ENCODE measurements at places on chromosomes 2 and 18.

DNA sequence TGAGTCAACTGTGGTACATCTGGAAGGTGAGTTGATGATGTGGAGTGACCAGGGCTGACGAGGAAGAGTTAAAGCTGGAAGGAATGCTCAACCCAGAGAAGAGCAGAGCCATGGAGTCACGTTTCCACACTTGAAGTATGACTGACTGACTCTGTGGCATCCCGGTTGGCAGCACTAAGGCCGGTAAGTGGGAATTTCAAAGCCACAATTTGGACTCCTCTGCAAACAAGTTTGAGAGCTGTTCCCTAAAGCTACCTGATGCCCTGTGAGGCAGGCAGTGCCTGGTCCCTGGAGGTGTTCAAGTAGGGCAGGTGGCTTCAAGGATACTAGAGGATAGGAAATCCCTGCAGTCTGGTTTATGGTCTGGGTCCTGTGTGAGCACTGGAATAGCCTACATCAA is 69.3 kb upstream of the ITGB6 start:
- DNase-seq, result no peak

- no peak for DNase-seq
Observed at GRCh38 chr2:2655453-2656114, 324.5 kb upstream of the MYT1L start.

DNA sequence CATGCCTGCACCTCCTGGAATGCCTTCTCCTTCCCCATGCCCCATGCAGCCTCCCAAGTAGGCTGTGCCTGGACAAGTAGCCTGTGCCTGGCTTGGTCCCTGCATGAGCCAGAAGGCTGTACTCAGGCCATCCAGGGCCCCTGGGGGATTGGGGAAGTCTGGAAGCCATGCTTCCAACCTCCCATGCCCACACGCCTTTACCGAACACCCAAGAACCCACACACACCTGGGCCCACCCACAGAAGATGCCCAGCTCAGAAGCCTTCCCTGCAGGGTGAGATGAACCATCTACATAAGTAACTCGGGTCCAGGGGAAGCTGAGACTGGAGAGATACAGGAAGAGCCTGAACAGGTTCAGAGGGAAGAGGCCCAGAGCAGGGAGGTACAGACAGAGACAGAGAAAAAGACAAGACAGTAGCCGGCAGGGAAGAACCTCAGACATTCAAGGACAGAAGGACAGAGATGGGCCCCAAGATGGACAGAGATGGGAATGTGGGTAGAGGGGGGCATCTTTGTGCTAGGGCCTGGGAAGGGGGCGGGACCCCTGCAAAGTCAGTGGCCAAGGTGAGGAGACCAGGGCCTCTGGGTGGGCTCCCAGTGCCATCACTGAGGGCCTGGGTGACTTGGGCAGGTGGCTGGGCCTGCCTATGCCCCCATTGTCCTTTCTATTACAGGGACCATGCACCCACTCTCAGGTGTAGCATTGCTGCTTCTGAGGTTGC is 4.3 kb downstream of the BIN1 start:
- DNase-seq, result no peak

- no peak for DNase-seq
Observed at GRCh38 chr18:45652303-45653080, 37.2 kb downstream of the SLC14A2 start.

DNA sequence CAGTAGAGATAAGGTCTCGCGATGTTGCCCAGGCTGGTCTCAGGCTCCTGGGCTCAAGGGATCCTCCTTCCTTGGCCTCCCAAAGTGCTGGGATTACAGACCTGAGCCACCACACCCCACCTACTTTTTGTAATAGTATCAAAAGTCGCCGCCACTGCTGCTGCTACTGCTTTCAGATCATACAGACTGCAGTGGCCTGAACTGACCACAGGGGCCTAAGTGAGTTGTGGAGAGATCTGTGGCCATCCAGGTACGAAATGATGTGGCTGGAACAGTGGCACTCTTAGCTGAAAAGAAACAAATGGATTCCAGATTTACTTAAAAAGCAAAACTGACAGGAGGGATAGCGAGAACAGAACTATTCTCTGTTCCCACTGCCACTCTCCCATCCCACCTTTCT is 32.9 kb upstream of the POMC start:
- DNase-seq, result no peak

DNA sequence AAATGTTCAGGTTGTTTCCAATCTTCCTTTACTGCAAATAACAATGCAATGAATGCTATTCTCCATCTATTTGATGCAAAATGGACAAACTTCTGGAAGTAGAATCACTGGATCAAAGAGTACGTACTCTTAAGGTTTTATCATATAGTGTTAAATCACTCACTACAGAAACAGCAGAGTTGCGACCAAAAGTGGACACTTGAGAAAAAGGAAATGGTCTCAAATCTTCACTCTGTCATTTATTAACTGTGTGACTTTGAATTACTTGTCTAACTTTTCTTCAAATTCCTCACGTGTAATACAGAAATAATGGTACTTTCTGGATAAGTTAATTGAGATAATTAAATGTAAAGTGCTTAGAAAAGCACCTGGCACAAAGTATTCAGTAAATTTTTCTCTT is 78.1 kb downstream of the CERKL start:
- DNase-seq, result no peak

- DNase-seq, result no peak
Observed at GRCh38 chr2:170656669-170657068, 58.5 kb upstream of the SP5 start.

DNA sequence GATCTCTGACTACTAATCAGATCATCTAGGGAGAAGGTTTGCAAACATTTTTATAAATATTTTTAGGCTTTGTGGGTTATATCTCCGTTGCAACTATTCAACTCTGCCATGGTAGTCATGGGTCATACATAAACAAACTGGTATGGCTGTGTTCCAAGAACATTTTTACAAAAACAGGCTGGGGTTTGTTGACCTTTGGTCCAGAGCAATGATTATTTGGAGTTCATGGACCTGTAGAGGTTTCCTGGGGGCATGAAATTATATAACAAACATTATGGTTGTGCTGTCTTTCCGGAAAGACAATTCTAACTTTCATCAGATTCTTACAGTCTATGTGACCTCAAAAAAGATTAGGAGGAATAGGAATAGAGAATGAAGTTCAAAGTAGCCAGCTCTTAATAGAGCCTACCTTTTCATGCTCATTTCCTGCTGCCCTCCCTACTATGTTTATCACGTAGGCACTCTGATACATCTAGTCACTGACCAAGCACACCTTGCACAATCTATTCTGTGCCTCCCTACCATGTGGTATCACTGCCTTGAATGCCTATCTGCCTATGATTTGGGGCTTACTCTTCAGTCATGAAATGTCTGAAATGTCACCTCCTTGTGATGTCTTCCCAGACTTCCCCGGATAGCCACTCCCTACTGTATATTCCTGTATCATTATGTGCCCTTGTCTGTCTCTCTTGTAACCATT is 102.4 kb upstream of the SCN1A start:
- DNase-seq, result no peak

- DNase-seq, result no peak
Observed at GRCh38 chr2:226153553-226153952, 646.1 kb downstream of the IRS1 start.

DNA sequence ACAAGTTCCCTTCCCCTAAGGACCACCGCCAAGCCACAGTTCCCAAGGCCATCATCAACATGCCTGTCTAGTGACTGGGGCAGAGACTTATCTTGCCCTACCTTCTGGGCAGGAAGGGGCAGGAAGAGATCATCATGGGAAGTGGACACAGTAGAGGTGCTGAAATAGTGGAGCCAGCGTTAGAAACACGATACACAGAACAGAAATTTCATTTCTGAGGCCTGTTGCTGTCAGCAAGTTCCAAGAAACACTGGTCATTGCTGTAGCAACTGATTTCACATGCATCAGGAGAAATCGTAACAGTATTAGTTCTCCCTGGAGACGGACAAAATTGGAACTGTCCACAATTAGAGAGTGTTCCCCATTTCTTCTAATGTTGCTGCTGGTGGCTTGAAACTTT is 83.0 kb downstream of the COLEC12 start:
- DNase-seq, result no peak

DNA sequence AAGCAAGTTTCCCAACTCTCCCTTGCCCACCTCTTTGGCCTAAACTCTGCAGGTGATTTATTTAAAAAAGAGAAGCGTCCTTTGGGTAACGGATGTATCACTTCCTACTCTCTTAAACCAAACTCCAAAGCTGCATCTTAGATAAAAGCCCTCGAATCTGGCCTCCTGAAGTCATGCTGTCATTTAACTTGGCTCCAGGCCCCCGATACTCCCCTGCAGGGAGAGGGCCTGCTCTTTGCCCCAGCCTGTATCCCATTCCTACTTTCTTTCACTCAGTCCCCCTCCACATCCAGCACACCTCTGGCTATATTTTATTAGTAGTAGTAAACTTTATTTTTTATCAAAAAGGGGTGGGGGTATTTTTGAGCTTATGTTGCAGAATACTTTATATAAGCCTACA is 19.0 kb downstream of the TEKT4 start:
- no peak for DNase-seq

GRCh38 chr2:29281916-29282247 is 166.7 kb downstream of the CLIP4 start:
- DNase-seq, result no peak

GRCh38 chr2:218322768-218323525 is 30.6 kb upstream of the TMBIM1 start:
- DNase-seq, result peak; percentile 20

DNA sequence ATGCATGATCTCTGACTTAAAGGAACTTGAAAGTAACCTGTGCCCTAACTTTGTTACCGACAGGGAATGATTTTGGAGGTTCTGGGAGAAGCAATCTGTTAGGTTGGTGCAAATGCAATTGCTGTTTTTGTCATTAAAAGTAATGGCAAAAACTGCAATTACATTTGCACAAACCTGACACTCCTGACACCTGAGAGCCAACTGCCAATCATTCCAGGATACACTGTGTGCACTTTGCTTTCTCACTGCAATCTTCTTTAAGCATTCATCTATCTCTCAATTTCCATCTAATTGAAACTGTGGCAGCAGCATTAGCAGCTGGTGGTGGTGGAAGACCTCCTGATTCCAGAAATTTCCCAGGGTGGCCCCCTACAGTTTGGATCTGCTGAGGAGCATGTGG is 87.6 kb upstream of the CYP1B1 start:
- DNase-seq, result no peak

DNA sequence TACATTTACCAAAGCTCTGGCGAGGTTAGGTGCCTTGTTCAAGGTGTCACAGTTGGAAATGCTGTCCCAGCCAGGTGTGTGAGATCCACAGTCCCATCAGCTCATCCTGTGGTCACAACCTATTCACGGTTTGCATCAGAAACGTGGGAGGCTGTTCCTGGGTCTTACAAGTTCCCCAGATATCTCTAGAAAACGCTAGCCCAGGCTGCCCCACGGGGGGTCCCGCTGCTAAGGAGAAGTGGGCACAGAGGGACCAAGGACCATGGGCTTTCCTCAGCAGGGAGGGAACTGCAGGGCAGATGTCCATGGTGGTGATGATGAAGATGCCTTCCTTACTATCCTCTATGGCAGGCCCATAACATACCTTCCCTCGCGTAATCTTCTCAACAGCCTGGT is 649 bp downstream of the FECH start:
- no peak for DNase-seq

GRCh38 chr2:157055660-157056199 is 201.8 kb upstream of the GALNT5 start:
- DNase-seq, result no peak

GRCh38 chr2:100242891-100243619 is 79.2 kb downstream of the LONRF2 start:
- no peak for DNase-seq

GRCh38 chr18:58512648-58513588 is 116.0 kb downstream of the ALPK2 start:
- no peak for DNase-seq

DNA sequence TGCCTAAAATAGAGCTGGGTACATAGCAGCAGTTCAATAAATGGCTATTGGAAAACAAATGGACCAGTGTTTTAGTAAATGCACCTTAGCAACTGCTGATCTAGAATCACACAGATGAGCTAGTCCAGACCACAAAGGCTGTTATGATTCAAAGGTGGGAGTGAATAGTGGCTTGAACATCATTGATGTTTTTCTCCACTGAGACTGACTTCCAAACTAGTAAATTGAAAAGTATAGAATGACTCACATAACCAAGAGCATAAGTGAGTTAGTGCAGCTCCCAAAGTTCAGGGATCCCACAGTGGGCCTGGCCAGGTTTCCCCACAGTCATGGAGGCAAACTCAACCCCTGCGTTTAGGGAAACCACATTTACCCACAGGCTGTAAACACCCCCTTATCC is 106.7 kb upstream of the YPEL5 start:
- no peak for DNase-seq

GRCh38 chr2:168997794-168998193 is 33.3 kb downstream of the ABCB11 start:
- DNase-seq, result no peak

DNA sequence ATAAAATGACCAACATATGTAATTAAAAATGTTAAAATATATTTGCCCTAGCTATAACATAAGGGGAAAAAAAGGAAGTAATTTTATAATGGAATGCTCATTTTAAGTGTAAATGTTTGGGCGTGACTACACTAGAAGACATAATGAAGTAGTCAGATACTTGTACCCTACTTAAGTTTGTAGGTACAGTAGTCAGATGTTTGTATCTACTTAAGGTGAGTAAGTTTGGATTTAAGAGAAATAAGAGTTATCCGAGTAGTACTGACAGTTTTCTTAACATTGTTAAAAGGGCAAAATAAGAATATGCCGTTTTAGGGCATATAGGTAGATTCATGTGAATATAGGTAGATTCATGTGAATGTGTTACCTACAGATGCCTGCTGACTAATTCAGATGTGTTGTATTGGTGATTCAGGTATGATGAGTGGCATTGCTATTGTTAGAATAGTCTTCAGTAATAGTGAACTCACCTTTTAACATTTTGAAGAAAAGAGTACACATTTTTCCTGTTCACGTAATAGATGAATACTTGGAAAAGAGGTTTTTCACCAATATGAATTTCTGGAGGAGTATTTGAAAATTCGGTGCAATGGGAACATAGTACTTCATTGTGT is 14.9 kb downstream of the VAPA start:
- no peak for DNase-seq

DNA sequence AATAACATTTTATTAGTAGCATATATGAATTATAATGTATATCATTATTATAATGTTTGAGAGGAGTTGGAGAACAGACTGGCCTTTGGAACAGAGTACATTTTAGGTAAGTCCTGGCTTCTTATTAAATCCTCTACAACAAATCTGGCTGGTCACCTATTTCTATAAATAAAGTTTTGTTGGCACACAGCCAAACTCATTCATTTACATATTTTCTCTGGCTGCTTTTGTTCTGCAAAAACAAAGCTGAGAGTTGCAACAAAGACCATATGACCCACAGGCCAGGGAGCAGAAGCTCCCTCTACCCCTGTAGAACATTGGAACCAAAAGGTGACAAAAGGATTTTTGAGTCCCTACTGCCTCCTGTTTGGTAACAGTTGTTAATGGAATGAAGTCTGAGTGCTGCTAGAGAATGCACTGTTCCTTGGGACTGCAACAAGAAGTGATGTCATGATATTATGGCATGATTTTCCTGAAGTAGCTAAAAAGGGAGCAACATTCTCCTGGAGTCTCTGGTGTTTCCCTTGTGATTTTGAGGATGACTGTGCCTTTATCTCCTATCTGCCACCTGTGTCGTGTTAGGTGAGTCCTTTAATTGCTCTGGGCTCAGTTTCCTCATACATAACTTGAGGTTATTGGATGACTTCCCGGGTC is 22.0 kb upstream of the SP9 start:
- no peak for DNase-seq
